ENCODE measurements at places on chromosomes 12 and 14. TPM values are rescaled to one million over a fixed set of nuclear protein-coding genes. Genes with fewer than 3 reads are reported as not detected.

DNA sequence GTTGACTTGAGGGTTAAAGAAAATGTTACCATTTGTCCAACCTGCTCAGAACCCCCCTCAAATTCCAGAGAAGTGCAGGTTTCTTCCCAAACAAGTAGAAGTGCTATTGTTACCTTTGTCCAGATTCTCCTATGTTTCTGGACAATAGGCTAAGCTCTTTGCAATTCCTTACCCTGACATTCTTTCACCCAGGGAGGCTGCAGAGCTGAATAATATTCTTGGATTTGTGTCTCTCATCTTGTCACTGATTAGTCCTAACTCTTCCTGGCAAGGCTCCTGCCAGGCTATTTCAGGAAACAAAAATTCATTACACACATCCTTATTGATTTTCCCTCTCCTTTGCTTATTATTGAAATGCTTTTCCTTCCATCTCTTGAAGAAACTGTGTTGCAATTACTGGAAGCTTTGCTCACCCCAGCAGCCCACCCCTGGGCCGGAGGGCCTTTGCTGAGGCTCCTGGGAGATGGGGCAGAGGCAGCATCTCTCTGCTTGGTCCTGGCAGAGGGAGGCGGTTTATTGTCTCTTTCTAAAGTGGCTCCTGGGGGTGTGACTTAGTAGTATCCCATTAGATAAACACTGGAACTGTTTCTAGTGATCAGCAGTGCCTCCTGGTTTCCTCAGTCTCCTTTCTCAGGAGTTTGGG lies 207.5 kb upstream of the PELI2 start:
- H3K4me3 ChIP-seq = no peak overlapping the region
- H3K36me3 ChIP-seq = no peaks in the 10 kb centered on the region
- H3K27me3 ChIP-seq = 0 out of 2 replicates have a peak, but pooled peaks cover 5% of the 10 kb centered on the region
- DNase-seq = no peak

Gene LLPH
- total RNA-seq = 25.0 TPM

- H3K27me3 ChIP-seq = no peaks in the 10 kb centered on the region
- no peak overlapping the region for H3K27ac ChIP-seq
- DNase-seq = no peak
- H3K4me3 ChIP-seq = no peak overlapping the region
- no peaks in the 10 kb centered on the region for H3K4me1 ChIP-seq
These were observed 13.9 kb downstream of the MFAP5 start for GRCh38 chr12:8648576-8649205.

Gene DBX2
- total RNA-seq = not detected

DNA sequence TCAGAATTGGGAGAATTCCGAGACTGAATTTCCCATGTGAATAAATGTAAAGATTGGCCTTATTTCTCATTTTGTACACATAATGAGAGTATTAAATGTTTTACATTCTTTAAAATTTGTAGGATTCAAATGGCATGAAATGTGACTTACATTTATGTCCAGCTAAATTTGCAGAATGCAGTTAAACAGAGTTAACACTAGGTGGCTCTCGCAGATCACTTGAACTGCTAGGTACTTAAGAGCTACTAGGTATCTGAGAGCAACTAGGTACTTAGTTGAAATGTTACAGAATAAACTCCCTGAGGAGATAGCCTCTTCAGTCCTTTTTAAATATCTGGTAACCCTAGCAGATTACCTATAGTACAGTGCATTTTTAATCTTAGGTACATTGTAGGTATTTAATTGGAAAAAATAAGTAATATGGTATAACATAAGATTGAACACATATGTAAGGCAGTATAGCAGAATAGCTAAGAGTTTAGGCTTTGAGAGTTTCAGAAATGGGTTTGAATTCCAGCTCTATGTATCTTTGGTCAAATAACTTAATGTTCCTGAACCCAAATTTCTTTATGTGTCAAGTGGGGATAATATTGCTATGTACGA lies 73.8 kb downstream of the KIAA0586 start:
- H3K36me3 ChIP-seq = no peaks in the 10 kb centered on the region
- no peaks in the 10 kb centered on the region for H3K4me1 ChIP-seq
- H3K27me3 ChIP-seq = no peaks in the 10 kb centered on the region
- DNase-seq = peak; percentile 51
- no peak overlapping the region for H3K27ac ChIP-seq

Gene TTC6
- total RNA-seq = 5.2 TPM

DNA sequence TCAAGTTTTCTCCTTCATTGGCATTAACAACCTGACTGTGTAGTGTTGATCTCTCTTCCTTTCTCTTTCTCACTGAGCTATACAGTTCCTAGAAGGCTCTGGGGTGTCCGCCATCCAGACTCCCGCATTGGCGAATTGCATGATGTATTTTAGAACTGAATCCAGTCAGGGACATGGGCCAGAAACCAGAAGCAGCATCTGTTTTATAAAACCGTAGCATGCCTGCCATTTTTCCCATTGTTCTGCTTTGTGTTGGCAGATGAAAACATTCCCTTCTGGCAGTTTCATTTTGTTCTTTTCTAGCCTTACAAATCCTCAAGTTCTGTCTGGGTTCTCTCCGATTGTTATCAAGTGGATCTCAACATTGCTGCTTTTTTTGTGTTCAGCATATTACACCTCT lies 268.3 kb upstream of the SEL1L start:
- H3K4me1 ChIP-seq = no peaks in the 10 kb centered on the region
- H3K27me3 ChIP-seq = no peaks in the 10 kb centered on the region
- H3K4me3 ChIP-seq = no peak overlapping the region
- H3K27ac ChIP-seq = no peak overlapping the region
- no peak for DNase-seq

- no peaks in the 10 kb centered on the region for H3K36me3 ChIP-seq
- no peak overlapping the region for H3K4me3 ChIP-seq
- DNase-seq = no peak
- peaks cover 88% of the 10 kb centered on the region for H3K27me3 ChIP-seq
These were observed 71.9 kb downstream of the CRACR2A start for GRCh38 chr12:3680919-3681594.

GRCh38 chr12:115763376-115763775 lies 514.1 kb downstream of the MED13L start:
- DNase-seq = no peak
- no peaks in the 10 kb centered on the region for H3K4me1 ChIP-seq
- no peaks in the 10 kb centered on the region for H3K36me3 ChIP-seq
- peaks cover 20% of the 10 kb centered on the region for H3K27me3 ChIP-seq
- H3K27ac ChIP-seq = no peak overlapping the region

Gene TDRD9
- total RNA-seq = not detected

GRCh38 chr12:78167510-78167909 lies 336.8 kb downstream of the NAV3 start:
- no peak for DNase-seq
- H3K4me3 ChIP-seq = no peak overlapping the region
- no peaks in the 10 kb centered on the region for H3K4me1 ChIP-seq
- H3K27me3 ChIP-seq = no peaks in the 10 kb centered on the region
- no peak overlapping the region for H3K27ac ChIP-seq
- no peaks in the 10 kb centered on the region for H3K36me3 ChIP-seq

Gene ANKRD33
- total RNA-seq = not detected

- no peaks in the 10 kb centered on the region for H3K27me3 ChIP-seq
- no peaks in the 10 kb centered on the region for H3K36me3 ChIP-seq
- H3K27ac ChIP-seq = no peak overlapping the region
- no peak overlapping the region for H3K4me3 ChIP-seq
- DNase-seq = no peak
- no peaks in the 10 kb centered on the region for H3K4me1 ChIP-seq
These were observed 148.1 kb downstream of the LMNTD1 start for GRCh38 chr12:25404955-25405354.
